Left renal cortex interstitium (tissue), 4 donors: ENCODE measurements at places on chromosomes 3 and 15. TPM values are rescaled to one million over a fixed set of nuclear protein-coding genes. Genes with fewer than 3 reads are reported as not detected.

TM4SF4 gene
- 1.8 TPM for polyA plus RNA-seq

TM6SF1 gene
- 1.9 TPM for polyA plus RNA-seq

WNT5A gene
- 43.3 TPM for polyA plus RNA-seq

TMC3 gene
- polyA plus RNA-seq, result 0.08 TPM

NAALADL2 gene
- polyA plus RNA-seq, result 17.1 TPM

- no peak for DNase-seq
Measured at GRCh38 chr3:154931484-154931883, 148.6 kb upstream of the MME start.

DNA sequence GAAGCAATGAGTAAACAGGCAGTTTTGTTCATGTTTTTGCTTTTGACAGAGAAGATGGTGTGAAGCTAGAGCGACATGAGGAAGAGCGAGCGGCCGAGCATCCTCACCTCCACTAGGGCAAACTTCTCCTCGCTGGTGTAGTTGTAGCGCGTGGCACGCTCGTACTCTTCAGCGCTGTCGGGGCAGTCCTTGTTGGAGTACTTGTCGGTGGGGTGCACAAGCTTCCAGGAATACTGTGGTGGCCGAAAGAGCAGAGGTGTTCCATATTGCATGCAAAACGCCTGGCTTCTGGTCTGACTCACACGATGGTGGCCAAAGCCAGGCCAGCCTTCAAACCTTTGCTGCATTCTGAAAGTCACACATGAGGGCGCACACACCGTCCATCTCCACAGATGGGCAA is 54.3 kb downstream of the CYFIP1 start:
- no peak for DNase-seq

DNA sequence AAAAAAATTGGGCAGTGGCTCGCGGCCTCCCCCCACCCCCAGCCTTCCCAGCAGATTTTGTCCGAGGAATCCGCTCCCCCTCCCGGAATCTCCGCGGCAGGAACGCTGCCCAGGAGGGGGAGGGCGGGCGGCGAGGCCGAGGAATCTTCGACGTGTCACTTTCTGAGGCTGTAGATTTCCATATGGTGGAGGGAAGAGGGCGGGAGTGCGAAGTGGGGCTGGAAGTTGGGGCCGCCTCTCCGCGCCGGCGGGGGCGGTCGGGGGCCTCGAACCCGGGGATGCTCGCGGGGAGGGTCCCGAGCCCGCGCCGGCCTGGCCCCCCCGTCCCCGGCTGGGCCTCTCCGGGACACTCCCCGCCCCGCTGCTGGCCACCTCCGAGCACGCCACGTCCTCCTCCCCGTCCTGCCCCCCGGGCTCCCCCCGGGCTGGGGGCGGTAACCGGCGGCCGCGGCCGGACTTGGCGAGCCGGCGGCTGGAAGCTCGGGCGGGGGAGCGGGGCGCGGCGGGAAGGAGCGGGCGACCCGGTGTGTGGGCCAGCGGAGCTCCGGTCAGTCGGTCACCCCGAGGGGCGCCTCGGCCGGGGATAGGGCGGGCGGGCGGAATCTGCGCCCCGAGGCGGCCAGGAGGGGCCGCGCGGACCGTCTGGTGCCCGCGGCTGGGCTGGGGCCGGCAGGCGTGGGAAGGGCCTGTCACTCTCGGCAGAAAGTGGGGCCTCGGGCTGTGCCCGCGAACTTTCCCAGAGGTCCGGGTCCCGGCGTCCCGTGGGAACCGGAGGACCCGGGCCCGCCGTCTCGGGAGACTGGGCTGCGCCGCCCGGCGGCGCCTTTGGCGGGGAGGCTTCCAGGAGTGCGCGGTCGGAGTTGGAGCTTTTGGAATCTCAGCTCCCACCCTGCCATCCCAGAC is 951 bp downstream of the FNDC3B start:
- DNase-seq, result peak; percentile 60

GRCh38 chr3:127899200-127899599 is 15.8 kb upstream of the KBTBD12 start:
- DNase-seq, result no peak

DNA sequence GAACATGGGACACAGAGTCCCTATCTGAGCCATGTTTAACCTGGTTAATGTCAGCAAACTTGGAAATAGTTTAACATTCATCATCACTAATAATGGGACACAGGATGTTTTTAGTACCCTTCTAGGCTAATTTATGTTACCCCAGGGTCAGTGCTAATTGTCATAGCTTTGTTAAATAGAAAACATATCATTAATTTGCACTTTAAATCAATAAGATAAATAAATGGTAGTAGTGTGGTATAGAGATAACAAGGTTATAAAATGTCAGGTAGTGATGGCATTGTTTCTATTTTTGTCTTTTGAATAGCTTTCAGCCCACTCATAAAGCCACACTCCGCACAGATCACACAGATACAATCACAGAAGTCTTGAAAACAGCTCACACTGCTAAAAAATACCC is 534.9 kb downstream of the MECOM start:
- DNase-seq, result no peak

DNA sequence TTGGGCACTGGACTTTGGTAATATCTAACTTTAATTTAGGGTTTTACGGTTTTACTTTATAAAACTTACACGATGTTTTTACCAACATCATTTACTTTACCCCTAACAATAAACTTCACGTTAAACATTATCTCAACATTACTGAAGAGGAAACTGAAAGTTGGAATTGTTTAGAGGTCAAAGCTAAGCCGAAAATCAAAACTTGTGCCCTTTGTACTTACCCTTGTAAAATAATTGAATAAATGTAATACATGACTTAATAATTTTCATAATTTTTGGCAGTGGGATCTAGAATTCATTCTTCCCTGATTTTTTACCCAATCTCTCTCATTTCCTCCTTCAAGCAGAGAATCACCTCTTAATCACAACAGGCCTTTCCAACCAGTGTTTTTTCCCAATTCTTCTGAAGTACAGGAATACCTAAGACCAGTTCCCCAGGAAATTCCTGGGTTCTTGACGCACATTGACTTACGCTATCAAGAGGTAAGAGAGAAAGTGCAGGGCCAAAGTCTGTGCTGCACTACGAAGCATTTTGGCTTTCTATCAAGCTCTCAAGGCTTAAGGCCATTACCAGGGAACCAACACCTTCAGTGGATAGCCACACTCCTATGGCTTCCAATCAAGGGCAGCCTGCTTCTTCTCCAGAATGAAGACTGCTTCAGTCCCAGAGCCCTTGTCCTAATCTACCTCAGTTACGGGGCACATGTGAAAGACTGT is 11.9 kb upstream of the SEMA6D start:
- no peak for DNase-seq

DNA sequence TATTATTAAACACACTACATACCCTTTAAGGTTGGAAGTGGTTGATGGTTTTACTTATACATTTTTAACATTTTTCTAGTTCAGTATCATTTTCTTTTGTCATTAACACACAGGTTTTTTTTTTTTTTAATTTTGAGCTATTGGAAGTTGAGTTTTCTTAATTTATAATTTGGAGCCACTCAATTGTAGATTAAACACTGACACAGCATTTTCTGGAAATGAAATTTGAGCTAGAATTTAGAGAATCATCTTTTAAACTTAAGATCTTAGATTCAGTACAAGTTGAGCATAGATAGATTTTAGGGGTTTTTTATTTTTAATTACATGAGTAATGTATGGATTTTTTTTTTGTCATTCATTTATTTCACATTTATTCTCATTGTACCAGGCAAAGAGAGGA is 35.0 kb downstream of the RASA2 start:
- no peak for DNase-seq

GRCh38 chr3:165256554-165257065 is 60.4 kb upstream of the SLITRK3 start:
- no peak for DNase-seq

DNA sequence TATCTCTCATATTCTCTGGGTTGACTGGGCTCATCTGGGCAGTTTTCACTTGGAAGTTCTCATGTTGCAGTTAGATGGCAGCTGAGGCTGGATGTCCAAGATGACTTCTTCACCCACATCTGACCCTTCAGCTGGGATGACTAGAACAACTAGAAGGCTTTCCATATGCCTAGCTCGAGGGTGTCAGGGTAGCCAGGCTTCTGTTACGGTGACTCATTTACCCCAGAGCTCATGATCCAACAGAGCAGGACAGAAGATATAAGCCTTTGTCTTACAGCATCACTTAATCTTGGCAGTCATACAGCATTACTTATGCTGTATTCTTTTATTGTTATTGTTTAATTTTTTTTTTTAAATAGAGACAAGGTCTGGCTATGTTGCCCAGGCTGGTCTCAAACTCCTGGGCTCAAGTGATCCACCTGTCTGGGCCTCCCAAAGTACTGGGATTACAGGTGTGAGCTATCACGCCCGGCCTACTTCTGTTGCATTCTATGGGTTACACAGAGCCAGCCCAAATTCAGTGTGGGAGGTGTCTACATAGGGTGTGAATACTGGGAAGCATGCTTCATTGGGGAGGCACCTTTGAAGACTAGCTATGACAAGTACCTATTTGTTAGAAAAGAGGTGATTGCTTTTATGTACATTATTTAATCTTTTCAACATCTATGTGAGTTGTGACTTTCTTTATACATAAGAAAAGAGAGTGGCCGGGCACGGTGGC is 10.7 kb downstream of the HMCES start:
- DNase-seq, result no peak

GRCh38 chr3:162285259-162285658 is 788.7 kb downstream of the OTOL1 start:
- no peak for DNase-seq

- no peak for DNase-seq
Measured at GRCh38 chr3:72960812-72961518, 35.6 kb upstream of the PPP4R2 start.

DNA sequence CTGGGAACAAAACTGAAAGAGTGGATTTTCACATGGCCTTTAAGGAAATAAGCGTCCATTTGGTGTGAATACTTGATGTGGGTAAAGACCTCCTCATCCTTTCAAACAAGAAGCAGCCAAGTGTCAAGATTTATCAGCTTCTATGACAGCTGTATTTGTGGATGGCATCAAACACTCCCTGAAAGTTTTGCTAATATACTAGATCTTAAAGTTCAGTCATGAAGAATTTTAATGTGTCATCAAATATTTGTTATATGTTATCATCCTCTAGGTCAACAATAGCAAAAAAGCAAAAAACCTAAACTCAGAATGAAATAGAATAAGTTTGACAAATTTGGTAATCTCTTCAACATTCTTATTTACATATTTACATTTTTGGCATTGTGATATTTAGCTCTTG is 29.1 kb upstream of the LYSMD4 start:
- no peak for DNase-seq

- no peak for DNase-seq
Measured at GRCh38 chr15:56767315-56767714, 34.0 kb upstream of the ZNF280D start.

- peak; percentile 67 for DNase-seq
Measured at GRCh38 chr3:186540221-186540834, 3.9 kb downstream of the CRYGS start.

DNA sequence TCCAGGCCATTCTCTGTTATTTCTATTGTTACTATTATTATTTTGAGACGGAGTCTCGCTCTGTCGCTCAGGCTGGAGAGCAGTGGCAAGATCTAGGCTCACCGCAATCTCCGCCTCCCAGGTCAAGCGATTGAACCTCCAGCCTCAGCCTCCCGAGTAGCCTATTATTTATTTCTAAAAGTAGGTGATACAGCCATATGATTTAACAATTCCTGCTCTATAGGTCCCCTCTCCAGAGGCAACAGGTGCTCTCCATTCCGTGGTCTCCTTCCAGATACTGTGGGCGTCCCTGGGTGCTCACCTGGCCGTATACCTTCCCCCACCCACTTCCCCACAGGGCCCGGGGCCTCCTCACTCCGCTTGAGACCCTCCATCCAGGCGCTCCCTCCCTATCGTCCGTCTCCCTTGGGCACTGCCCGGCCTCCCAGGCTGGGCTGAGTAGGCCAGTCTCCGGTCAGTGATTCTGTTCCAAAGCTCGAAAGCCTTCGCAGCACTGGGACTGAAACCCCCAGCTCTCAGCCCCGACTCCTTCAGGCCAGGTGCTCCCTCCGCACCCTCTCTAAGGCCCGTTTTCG is 708 bp upstream of the PTPN23 start:
- peak; percentile 36 for DNase-seq

GRCh38 chr3:34237946-34238345 is 439.5 kb downstream of the PDCD6IP start:
- no peak for DNase-seq

DNA sequence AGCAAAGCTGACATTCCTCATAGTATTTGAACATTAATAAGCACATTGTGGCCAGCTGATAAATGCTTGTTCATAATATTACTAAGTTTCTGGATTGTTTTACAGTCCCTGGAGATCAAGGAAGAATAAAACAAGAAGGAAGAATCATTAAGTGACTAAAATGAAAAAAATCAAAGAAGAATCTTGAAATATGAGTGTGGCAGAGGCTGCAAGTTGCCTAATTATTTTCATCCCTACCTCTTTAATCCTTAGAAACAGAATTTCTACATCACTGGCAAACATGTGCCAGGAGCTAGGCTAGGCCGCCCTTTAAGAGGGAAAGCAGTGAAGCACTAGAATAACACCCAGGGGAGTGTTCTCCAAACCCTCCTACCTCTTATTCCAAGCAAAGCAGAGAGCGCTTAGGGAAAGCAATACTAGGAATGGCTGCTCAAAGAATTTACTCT is 98.9 kb downstream of the MAGI1 start:
- no peak for DNase-seq

- DNase-seq, result no peak
Measured at GRCh38 chr3:184663756-184664155, 48.1 kb downstream of the MAGEF1 start.

- no peak for DNase-seq
Measured at GRCh38 chr3:16769525-16769924, 115.2 kb upstream of the PLCL2 start.

DNA sequence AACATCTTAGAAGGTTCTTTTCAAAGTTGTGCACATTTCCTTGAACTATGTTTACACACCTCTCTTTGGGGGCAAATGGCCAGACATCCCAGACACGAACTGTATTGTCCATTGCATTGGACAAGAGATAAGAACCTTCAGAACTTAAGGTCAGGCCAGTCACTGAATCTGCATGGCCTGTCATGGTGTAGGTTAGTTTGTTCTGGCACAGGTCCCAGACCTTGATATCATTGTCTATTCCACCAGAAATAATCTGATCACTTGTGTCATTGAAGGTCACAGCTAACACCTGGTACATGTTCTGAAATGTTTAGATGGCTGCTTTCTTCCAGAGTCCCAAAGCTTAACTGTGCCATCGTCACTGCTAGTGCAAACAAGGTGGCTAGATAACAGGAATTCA is 55.7 kb downstream of the KCNAB1 start:
- DNase-seq, result no peak

DNA sequence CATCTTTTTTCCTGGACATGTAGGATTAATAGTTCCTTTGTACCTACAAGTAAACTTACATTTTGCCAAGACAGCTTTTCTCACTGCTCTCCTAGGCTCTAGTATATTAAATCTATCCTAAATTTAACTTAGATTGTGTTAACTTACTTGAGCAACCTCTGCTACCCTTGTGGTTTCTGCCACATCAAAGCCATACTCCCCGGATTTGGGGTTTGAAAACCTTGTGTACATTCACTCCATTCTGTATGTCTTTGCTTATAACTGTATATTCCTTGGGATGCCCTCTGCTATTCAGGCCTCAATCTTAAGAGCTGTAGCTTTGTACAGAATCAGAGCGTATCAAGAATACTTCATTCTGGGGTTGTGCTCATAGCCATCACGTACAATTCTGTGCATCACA is 60.4 kb downstream of the ARIH1 start:
- no peak for DNase-seq

- no peak for DNase-seq
Measured at GRCh38 chr3:34155666-34156065, 357.2 kb downstream of the PDCD6IP start.
